ENCODE measurements at places on chromosomes 4 and X. TPM values are rescaled to one million over a fixed set of nuclear protein-coding genes. Genes with fewer than 3 reads are reported as not detected.

BST1 gene
- 0.88 TPM for total RNA-seq

STBD1 gene
- total RNA-seq, result 15.8 TPM

CPLX1 gene
- total RNA-seq, result 1.2 TPM

PJA1 gene
- 21.4 TPM for total RNA-seq

MTMR8 gene
- not detected for total RNA-seq

UGT2A3 gene
- total RNA-seq, result not detected

ARFIP1 gene
- 26.7 TPM for total RNA-seq

PCDH19 gene
- total RNA-seq, result under 0.01 TPM

HS3ST1 gene
- 0.16 TPM for total RNA-seq

KIAA0232 gene
- 73.7 TPM for total RNA-seq

SCML2 gene
- 1.4 TPM for total RNA-seq

ATP1B4 gene
- total RNA-seq, result 58.0 TPM

TAF7L gene
- not detected for total RNA-seq

SSX3 gene
- not detected for total RNA-seq

TLR10 gene
- total RNA-seq, result not detected

MAGEC3 gene
- not detected for total RNA-seq

AKAP4 gene
- not detected for total RNA-seq

TRPC5OS gene
- total RNA-seq, result not detected

SPANXB1 gene
- not detected for total RNA-seq

PRKG2 gene
- 0.32 TPM for total RNA-seq

GPR34 gene
- total RNA-seq, result not detected

NDST3 gene
- total RNA-seq, result not detected

ARMCX1 gene
- total RNA-seq, result 135 TPM

TADA2B gene
- total RNA-seq, result 21.7 TPM

COX7B2 gene
- not detected for total RNA-seq

FABP2 gene
- total RNA-seq, result not detected

EVC gene
- total RNA-seq, result 74.5 TPM

ARHGEF38 gene
- total RNA-seq, result 0.47 TPM

MEPE gene
- not detected for total RNA-seq

PFKFB1 gene
- total RNA-seq, result 0.16 TPM

GPR50 gene
- not detected for total RNA-seq

TMEM271 gene
- total RNA-seq, result not detected

EDA2R gene
- total RNA-seq, result 34.5 TPM

GAGE12H gene
- not detected for total RNA-seq

AWAT2 gene
- total RNA-seq, result not detected

CYP2U1 gene
- 11.5 TPM for total RNA-seq

SLC4A4 gene
- total RNA-seq, result 13.3 TPM

CYLC1 gene
- not detected for total RNA-seq

NPNT gene
- total RNA-seq, result 13.2 TPM

COX7B gene
- total RNA-seq, result 380 TPM

TRIM61 gene
- not detected for total RNA-seq

XAGE1A gene
- not detected for total RNA-seq

MTCP1 gene
- total RNA-seq, result 1.1 TPM

CC2D2A gene
- 17.3 TPM for total RNA-seq

UGT2B15 gene
- total RNA-seq, result not detected

FAM184B gene
- total RNA-seq, result not detected

FAT4 gene
- total RNA-seq, result 9.7 TPM

TMPRSS11F gene
- total RNA-seq, result not detected

PHEX gene
- 0.13 TPM for total RNA-seq

ATOH1 gene
- total RNA-seq, result not detected

VSIG1 gene
- 0.05 TPM for total RNA-seq

SSX4 gene
- total RNA-seq, result 0.64 TPM

NPY2R gene
- total RNA-seq, result not detected

CT55 gene
- not detected for total RNA-seq

CT83 gene
- not detected for total RNA-seq

GDPD2 gene
- not detected for total RNA-seq

UCP1 gene
- not detected for total RNA-seq

SPATA4 gene
- total RNA-seq, result not detected

MSANTD1 gene
- total RNA-seq, result 0.57 TPM
